ENCODE measurements at places on chromosomes 5 and 9.

DNA sequence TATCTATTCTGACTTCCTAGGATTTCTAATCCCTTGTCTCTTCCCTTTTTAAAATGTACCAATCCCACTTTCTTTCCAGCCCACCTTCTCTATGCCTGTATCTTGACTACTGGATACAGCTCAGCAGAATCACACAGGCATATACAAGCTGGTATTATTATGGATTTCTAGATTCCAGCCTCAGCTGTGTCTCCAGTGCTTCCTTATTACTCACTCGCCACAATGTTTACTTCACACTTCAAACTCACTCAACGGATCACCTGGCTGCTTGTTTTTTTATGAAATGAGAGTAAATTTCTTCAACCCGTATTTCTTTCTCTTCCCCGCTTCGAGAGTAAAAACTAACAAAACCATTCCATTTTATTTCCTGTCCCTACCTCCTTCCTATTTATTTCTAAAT, 38.8 kb downstream of the CWC27 start:
- DNase-seq: no peak

DNA sequence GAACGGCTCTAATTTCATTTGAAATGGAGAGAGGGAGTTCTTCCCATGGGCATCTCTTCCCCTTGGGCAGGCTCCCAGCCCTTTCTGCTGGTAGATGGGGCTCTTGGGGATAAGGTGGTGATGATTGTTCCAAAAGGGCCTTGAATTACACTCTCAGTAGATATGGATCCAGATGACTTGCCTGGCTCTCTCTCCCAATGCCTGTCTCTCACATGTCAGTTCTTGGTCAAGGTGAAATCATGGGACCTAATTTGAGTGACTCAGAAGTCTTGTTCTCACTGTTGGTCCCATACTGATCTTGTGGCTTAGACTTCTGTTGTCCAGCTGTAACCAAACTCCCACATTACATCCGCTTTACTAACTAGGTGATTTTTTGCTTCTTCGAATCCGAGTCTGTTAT, 317.0 kb upstream of the RFX3 start:
- DNase-seq: no peak

GRCh38 chr5:160460377-160461049, 38.9 kb downstream of the PTTG1 start:
- DNase-seq: no peak

DNA sequence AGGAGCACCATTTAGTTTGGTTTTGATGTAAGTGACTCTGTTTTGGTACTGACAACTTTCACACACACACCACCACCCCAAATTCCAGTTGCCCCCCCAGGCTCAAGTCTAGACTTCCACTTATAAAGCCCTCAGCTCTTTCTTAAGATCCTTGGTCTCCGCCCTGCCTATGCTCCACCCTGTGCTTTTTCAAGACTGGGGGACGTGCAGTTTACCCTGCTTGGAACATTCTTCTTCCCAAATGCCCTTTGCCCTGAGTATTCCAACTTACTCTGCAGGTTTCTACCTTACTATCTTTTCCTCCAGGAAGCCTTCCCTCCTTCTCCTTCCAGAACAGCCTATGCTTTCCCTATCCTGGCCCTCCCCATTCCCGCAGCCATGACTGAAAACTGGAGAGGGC, 1.5 kb upstream of the TRIM14 start:
- no peak for DNase-seq

DNA sequence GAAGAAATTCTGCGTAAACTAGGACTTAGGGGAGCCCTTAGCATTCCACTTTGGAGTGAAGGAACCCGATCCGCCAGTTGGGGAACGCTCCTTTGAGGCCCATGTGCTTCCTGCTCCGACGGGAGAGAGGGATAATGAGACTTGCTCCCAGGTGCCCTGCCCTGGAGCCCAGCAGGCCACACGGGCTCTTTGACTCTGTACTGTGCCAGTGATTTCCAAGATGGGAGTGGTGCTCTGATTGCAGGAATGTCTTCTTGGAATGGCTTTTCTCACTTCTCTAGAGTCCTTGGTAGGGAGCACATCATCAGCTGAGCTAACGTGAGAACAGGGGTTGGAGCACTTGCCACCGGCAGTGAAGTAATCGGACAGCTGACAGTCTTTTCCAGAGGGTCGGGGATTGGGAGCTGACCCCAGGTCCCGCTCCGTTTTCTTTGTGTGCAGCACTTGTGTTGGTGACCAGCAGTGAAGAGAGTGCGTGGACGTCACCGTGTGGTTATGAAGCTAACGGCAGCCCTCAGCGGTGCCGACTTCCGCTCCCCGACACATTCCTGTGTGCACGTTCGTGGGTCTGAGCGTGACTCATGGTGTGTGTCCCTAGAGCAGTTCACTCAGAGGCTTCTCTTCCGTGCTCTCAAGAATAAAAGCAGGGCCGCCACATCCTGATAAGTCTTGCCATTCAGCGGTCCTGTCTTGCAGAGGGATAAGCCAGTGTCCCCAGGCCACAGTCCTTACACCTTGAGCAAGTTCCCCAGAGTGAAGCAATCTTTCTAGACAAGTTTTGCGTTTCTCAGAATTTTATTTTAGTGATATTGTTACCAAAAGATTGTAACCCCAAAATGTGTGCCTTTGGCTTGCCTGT, 25.6 kb downstream of the ABL1 start:
- no peak for DNase-seq

DNA sequence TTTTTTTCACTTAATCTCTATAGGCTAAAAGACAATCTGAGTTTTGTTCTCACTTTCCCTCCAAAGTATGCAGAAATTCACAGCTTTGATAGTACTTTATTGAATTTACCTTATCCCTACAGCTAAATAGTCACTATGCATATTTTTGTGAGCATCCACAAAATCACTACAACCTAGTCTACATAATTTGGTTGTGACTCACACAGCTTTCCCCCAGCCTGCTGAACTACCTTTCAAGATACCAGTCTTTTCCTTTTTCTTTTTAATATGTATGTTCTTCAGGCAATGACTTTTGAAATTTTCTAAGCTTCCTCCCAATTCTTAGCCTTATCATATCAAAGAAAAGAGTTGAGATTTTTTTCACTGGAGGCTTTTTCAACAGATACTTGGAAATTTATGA, 347.3 kb upstream of the CDH6 start:
- DNase-seq: no peak

DNA sequence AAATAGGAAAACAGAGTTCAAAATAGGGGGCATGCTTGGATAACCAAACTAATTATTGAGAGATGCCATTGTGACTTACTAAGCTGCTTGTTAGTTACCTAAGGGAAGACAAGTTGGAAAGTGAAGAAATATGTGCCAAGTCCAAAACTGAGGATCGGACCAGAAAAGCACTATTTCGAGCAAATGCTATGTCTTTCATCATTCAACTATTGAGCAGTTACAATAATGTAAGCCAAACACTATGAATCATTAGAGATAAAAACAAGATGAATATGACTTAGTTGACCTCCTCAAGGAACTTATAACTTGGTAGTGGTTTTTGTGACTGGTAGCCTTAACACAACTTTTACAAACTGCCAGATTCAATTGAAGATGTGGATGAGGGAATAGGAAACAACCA, 240.6 kb upstream of the MPDZ start:
- DNase-seq: no peak

DNA sequence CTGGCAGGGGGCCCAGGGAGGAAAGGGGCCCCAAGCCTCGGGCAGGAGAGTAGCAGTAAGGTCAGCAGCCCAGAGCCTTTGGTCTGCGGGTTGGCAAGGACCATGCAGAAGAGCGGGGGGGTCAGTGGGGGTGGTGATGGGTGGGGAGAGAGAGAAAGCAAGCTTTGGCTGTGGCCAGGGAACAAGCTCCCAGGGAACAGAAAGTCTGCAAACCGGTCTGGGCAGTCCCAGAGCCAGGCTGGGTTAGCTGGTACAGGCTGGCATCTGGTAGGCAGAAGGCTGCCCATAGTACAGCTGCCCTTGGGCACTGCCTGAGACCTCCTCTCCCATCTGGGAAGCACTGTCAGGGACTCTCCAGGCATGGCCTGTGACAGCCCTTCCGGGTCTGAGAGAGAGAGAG, 10.5 kb upstream of the EPB41L4B start:
- no peak for DNase-seq

DNA sequence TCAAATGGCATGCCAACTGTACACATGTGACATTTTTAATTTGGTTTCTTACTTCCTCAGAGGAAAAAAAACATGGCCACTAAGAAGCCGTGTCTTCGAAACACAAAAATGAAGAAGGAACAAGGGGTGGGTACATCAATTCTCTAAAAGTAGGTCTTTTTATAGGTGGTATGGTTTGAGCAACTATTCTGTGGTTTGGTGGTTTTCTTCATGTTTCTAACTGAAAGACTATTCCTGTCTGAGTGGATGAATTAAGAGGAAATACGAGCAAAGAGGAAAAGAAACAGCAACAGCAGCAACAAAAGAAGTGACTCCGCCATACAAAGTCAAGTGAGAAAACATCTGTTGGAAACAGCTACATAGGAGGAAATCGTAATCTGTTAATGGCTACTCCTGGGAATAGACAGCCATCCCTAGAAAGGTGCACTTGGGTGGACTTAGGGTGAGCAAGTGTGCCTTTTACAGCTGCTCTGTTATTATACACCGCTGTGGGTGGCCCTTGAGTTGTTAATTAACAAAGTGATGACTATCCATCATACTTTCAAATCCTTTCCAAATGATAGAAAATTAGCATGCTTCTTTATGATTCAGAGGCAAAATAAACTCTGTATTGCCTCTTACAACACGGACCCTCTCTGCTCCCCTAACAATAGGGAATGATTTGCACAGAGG, 575.8 kb downstream of the TLE1 start:
- no peak for DNase-seq

- no peak for DNase-seq
Measured at GRCh38 chr9:129964901-129965734, 77.9 kb downstream of the FNBP1 start.

DNA sequence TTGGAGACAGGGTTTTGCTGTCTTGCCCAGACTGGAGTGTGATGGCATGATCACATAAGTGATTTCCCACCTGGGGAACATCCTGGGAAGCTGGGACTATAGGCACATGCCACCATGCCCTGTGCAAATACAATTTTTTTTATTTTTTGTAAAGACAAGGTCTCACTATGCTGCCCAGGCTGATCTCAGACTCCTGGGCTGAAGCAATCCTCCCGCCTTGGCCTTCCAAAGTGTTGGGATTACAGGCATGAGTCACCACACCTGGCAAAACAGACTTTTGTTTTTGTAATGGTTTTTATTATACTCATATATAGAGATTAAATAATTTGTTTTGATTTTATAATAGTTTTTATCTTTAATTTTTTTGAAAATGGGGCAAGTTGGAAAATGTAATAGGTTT, 14.7 kb downstream of the DNAJC25 start:
- DNase-seq: no peak

- peak; percentile 90 for DNase-seq
Measured at GRCh38 chr9:110027671-110028081, 180.3 kb downstream of the C9orf152 start.

GRCh38 chr9:15160673-15161072, 146.3 kb downstream of the TTC39B start:
- DNase-seq: no peak

GRCh38 chr5:10876006-10876744, 115.1 kb upstream of the DAP start:
- DNase-seq: no peak

- DNase-seq: no peak
Measured at GRCh38 chr9:14383294-14383693, 69.4 kb upstream of the NFIB start.

DNA sequence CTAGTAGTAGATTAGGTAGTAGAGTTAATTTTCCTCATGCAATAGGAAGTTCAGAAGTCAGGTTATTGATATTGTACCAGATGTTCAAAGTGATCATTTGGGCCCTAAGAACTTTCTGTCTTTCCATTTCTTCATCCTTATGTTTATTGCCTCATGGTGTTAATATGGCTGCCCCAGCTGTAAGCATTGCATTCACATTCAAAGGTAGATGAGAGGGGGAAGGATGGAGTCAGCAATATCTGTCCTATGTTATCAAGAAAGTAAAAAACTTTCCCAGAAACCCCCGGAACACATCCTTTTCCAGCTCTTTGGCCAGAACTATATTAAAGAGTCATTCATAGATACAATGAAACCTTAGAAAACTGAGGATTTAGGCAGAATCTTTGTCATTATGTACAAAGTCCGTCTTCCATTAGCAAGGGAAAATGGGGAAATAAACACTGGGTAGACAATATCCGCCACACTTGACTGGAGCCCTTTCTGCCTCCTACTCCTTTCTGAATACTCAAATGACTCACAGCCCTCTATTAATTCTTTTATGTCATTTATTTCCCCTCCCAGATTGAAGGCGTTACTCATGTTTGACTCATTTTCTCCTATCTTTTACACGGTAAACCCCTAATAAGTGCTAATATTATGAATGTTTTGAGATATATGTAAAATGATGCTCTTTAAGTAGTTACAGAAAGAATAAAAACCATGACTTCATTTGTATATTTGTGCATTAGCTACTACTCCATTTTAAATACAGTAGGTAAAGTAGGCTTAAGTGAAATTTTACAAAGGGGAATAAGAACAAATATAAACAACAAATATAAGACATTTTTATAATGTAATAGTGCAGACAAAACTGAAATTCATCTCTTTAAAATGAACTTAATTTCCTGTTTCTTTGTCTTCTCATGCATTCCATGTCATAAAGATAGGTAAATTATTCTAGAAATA, 127.6 kb downstream of the SLF1 start:
- no peak for DNase-seq

DNA sequence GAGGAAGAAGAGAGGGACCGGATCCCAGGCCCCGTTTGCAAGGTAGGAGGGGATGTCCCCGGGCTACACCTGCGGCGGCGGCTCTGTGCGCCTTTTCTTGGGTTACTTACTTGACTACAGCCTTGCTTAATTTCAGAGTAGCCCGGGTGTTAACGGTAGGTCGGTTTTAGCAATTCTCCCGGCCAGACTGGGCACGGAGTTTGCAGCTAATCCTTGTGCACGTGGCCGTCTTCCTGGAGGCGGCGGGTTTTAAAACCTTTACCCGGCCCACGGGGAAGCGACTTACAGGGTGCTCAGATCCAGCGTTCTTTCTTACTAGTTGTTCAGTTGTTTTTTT, 313 bp downstream of the BRIX1 start:
- no peak for DNase-seq

DNA sequence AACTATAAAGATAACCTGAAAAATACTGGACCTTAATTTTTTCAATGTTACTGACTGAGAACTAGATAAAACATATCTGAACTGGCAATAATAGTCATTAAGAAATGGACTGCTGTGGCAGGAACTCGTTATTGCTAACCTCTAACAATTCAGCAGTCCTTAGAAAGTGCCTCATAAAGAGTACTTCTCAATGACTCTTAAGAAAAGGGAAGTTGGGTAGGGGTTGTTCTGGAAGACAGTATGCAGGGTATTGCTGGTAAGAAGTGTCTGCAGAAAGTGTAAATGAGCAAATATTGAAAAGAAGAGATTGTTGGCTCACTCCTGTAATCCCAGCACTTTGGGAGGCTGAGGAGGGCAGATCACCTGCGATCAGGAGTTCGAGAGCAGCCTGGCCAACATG, 27.9 kb downstream of the FOXD1 start:
- no peak for DNase-seq

GRCh38 chr9:133701981-133702797, 36.0 kb downstream of the SARDH start:
- DNase-seq: no peak

- no peak for DNase-seq
Measured at GRCh38 chr5:71013575-71013974, 11.6 kb downstream of the NAIP start.

- DNase-seq: no peak
Measured at GRCh38 chr5:158409507-158409906, 550.6 kb upstream of the CLINT1 start.

- DNase-seq: peak; percentile 26
Measured at GRCh38 chr5:172219296-172219695, 25.3 kb downstream of the EFCAB9 start.

Data from NCI-H146 (cell line).